ENCODE measurements at places on chromosomes 2 and 18.

- DNase-seq, result no peak
These were observed 49.3 kb downstream of the HS6ST1 start for GRCh38 chr2:128269063-128269989.

GRCh38 chr2:232315923-232316299 is 62.6 kb upstream of the ALPP start:
- no peak for DNase-seq

DNA sequence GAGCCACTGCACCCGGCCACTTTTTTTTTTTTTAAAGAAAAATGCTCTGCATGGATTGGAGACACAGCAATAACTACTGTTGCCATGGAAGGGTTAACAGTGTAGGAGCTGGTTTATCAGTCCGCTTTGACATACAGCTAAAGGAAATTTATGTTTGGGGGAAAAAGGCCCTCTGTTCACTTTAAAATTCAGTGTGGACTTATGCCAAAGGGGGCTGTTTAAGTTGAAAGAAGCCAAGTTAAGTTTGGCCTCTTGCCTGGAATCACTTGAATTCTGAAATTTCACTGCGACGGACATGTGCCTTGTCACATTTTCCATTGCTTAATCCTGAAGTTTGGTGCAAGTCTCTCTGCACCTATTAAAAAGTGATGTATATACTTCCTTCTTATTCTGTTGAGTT is 3.1 kb downstream of the KCNE4 start:
- DNase-seq, result no peak

DNA sequence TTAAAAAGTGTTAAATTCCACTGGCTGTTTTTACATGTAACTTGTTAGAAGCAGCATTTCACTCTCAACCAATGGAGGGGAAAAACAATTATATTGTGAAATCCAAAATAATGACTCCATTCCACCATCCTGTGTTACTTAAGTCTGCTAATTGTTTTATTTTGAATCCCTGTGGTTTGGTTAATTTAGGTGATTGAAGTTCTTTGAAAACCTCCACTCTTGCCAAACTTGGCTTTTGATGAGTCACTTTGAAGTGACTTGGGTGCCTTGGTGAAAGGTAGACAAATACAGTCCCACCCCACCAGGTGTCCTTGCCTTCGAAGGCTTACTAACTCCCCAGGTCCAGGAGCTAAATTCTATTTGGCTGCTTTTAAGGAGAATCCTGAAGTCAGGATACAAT is 1303.8 kb upstream of the NRXN1 start:
- DNase-seq, result no peak

- DNase-seq, result no peak
These were observed 512.1 kb upstream of the SYT4 start for GRCh38 chr18:43789234-43790000.

GRCh38 chr18:40907842-40908241 is 1047.2 kb upstream of the PIK3C3 start:
- DNase-seq, result no peak

- no peak for DNase-seq
These were observed 14.2 kb downstream of the SIGLEC15 start for GRCh38 chr18:45839414-45840395.

DNA sequence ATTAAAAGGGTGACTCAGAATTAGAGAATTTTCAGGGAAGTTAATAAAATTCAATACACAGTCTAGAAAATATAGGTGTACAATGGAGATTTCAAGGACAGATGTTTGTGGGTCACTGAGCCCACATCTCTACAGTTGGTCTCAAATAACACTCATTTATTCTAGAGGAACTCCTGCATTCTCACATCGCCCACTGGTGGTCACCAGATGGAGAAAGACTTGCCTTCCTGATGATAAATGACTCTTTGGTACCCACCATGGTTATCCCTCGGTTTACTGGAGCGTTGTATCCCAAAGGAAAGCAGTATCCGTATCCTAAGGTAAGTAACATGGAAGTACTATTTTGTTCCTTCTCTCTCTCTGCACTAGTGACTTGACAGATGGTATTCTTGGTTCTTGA is 1297.1 kb downstream of the DPP10 start:
- DNase-seq, result no peak

DNA sequence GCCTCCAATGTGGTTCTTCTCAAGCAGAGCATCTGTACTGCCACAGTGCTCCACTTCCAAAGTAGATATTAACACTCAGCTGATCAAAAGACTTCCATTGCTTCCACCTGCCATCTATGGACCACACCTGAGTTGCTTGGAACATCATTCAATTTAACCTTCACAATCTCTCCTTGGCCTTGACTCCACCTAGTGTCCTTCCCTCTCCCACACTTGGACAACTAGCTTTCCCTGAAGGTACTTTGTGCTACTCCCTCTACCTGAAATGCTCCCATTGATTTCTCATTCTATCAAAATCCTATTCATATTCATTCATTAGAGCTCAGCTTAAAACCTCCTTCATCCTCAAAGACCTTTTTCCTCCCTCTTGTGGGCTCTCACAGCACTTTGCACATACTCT is 48.7 kb downstream of the SOWAHC start:
- no peak for DNase-seq

GRCh38 chr2:54122939-54123338 is 7.5 kb downstream of the ACYP2 start:
- no peak for DNase-seq

- DNase-seq, result no peak
These were observed 8.2 kb downstream of the DCC start for GRCh38 chr18:52348209-52348608.

- DNase-seq, result no peak
These were observed 422.9 kb upstream of the ST6GAL2 start for GRCh38 chr2:107308835-107309234.

DNA sequence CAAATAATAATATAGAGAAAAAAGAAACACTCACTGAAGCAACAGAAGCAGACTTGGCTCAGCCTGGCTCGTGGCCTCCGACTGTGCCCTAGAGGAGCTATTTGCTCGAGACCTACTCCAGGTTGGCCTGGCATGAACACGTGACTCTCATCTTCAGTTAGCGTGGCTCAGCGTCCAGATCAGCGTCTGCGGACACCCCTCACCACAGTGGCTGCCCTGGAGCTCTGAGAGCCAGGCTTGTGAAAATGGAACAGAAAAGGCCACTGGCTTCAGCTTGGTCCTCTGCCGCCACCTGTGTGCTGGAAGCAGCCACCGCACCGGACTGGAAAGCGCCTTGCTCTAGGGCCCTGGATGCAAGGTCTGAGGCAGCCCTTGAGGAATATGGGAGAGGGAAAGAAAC is 1184.0 kb upstream of the GYPC start:
- no peak for DNase-seq

DNA sequence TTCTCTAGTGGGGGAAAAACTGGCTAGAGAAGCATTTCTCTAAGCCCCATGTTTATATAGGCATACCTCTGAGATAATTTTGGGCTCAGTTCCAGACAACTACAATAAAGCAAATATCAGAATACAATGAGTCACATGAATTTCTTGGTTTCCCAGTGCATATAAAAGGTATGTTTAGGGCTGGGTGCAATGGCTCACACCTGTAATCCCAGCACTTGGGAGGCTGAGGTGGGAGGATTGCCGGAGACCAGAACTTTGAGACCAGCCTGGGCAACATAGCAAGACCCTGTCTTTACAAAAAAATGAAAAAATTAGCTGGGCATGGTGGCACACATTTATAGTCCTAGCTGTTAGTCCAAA is 22.2 kb downstream of the TSN start:
- DNase-seq, result no peak

- DNase-seq, result no peak
These were observed 79.5 kb downstream of the FAM161A start for GRCh38 chr2:61774351-61774750.

DNA sequence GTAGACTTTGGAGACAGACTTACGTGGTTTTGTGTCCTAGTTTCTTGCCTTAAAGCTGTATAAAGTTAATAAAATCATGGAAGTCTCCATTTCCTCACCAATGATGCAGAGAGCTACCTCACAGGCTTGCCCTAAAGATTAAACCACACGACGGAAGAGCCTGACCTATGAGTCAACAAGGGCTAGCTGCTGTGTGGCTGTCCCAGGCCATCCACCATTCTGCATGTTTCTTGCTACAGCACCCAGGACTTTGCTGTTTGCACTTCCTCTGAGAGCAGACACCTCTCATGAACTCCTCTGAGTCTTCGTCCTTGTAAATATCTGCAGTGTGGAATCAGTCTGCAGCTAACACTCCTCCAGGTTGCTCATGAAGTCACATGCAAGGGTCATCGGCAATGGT is 160.0 kb upstream of the TRIB2 start:
- DNase-seq, result no peak

GRCh38 chr2:151733771-151734672 is at the start of gene NEB:
Gene NEB, minus strand, starts transcription at chr2:151734476. Its CDS starts 1,320 bp downstream, at chr2:151733156.
- no peak for DNase-seq

GRCh38 chr18:45755934-45756333 is 32.0 kb downstream of the SLC14A1 start:
- DNase-seq, result no peak

GRCh38 chr2:152022090-152022489 is 76.8 kb downstream of the CACNB4 start:
- no peak for DNase-seq

- peak; percentile 28 for DNase-seq
These were observed 98.3 kb downstream of the PIK3C3 start for GRCh38 chr18:42053188-42053781.

- peak; percentile 4 for DNase-seq
These were observed 80.9 kb downstream of the NABP1 start for GRCh38 chr2:191758518-191759507.

DNA sequence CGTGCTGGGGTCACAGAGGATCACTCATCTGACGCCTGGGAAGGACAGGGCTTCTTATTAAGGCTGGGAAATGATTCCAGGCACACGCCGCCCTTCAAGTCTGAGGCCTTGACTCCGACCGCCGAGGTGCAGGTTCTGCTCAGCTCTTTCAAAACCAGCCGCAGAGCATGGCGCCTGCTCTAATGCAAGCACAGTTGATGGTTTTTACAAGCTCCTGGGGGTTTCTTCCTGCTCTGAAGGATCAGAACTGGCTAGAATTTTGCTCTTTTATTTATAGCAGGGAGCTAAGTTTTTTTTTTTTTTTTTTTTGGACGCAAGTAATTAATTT is 32.0 kb downstream of the CDCA7 start:
- no peak for DNase-seq

GRCh38 chr2:190636361-190636760 is 12.5 kb upstream of the NAB1 start:
- no peak for DNase-seq

DNA sequence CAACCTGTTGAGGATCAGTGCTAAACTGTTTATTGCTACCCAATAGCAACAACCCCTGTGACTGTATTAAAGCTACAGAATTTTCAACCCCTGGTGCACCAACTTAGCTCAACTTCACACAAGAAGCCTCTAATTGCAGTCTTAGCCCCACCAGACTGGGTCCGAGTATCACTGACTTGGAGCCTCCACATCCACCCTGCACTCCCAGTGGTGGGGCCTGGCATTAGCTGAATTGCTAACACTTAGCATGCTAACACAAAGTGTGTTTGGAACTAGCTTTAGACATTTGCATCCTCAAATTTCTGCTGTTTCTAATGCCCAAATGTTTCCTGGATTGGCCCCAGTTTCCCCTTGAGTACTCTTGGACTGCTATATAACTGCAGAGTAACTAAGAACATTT is 298.6 kb downstream of the AGPS start:
- no peak for DNase-seq

Measured in stimulated activated CD4-positive, alpha-beta T cell treated with anti-CD3 and anti-CD28 coated beads, Interleukin-1b, Interleukin-23, amount 100 ng/mL, for 1 hour (primary cell).